ENCODE measurements at places on chromosomes 2 and 18. TPM values are rescaled to one million over a fixed set of nuclear protein-coding genes. Genes with fewer than 3 reads are reported as not detected.

The ZNF385B gene
- 5.3 TPM for total RNA-seq

The PAIP2B gene
- 25.6 TPM for total RNA-seq

The PARD3B gene
- 100 TPM for total RNA-seq

The C1QL2 gene
- total RNA-seq, result not detected
